ENCODE measurements at places on chromosomes 7 and 10. TPM values are rescaled to one million over a fixed set of nuclear protein-coding genes. Genes with fewer than 3 reads are reported as not detected.

- no peak for DNase-seq
Observed at GRCh38 chr10:125698481-125698998, 15.6 kb upstream of the TEX36 start.

DNA sequence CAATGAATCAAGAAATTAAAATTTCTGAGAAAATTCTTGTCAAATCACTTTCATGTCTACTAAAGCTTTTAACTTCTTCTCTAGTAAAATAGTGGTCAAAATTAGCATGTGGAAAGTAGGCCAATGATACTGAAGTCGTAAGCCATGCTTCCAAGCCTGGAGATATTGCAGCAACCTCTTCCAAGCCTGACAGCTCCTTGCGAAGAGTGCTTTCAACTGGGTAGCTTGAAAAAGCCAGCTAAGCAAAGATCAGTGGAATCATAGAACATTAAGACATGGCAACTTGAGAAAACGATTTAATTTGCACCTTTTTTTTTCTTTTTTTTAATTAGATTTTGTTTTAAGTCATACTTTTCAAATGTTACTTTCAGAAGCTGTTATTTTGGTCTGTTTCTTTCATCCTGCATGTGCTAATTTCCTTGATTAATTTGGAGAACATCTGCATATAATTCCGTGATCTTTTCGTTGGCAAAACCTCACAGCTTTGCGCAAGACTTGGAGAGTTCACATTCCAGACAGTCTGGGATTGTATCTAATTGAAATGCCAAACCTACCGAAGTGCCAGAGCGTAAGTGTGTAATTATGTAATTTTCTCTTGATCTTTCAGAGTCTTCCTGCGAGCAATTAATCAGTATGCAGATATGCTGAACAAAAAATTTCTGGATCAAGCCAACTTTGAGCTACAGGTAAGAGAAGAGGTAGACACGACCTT lies 142.2 kb upstream of the INSYN2A start:
- no peak for DNase-seq

- no peak for DNase-seq
Observed at GRCh38 chr7:29771081-29771816, 35.1 kb upstream of the WIPF3 start.

DNA sequence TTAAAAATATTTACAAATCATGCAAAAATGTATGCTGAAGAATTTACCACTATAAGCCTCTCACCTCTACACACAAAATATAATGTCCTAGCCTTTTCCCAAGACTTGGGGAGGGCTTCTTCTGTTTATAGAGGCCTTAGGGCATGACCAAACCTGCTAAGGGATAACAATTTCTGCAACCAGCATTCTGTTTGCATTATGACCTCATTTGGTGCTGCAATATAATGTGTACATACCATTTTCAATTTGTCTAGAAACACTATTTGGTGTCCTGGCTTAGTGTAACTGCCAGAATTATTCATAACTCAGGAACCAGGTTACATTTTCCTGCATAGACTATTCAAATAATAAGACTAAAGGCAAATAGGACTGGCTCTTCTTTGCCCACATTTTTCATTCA lies 446.6 kb upstream of the SORCS1 start:
- DNase-seq, result peak; percentile 83

DNA sequence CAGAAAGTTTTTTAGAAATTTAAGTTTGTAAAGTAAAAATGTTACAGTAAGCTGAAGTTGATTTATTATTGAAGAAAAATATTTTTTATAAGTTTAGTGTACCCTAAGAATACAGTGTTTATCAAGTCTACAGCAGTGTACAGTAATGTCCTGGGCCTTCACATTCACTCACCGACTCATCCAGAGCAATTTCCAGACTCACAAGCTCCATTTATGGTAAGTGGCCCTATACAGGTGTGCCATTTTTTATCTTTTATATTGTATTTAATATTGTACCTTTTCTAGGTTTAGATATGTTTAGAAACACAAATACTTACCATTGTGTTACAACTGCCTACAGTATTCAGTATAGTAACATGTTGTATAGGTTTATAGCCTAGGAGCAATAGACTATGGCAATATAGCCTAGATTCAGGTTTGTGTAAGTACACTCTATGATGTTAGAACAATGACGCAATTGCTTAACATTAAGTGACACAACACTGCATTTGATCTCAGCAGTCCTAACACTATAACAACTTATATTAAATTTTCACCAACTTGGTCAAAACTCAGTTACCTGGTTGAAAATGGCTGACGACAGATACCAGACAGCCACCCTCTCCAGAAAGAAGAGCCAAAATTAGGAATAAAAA lies 45.7 kb downstream of the HIBADH start:
- peak; percentile 30 for DNase-seq

ANKRD7 gene
- polyA plus RNA-seq, result 0.26 TPM

DNA sequence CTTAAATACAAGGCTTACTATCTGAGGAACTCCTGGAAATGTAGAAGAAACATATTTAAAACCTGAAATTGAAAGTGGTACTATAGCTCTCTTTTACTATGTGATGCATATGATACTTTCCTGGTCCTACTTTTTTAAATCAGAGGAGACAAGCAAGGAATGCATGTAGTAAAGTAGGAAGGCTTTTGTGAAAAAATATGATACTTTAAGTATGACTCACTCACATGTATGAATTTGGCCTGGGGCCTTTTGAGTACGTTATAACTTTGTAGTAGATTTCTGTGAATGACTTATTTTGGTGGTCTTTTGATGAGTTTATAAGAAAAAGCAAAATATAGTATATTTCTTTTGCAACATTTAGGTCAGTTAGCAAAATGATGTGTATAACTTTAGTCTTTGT lies 53.8 kb downstream of the TAX1BP1 start:
- peak; percentile 24 for DNase-seq

DNA sequence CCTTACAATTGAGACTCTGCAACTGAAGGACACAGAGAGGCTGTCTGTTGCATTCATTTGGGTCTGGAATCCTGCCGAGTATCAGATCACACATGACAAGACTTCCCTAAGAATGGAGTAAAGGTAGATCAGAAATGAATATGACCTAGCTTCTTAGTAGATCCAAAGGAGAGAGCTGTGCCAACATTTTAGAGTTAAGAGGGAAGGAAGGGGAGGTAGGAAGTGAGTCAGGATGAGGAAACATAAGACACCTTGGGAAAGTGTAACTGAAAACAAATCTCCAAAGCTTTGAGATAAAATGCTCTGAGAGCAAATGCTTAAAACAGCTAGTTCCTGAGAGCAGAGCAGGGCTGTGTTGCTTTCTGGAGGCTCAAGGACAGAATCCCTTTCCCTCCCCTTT lies 6.1 kb upstream of the SLC25A13 start:
- DNase-seq, result peak; percentile 58

HOXA1 gene
- polyA plus RNA-seq, result 6.0 TPM

DNA sequence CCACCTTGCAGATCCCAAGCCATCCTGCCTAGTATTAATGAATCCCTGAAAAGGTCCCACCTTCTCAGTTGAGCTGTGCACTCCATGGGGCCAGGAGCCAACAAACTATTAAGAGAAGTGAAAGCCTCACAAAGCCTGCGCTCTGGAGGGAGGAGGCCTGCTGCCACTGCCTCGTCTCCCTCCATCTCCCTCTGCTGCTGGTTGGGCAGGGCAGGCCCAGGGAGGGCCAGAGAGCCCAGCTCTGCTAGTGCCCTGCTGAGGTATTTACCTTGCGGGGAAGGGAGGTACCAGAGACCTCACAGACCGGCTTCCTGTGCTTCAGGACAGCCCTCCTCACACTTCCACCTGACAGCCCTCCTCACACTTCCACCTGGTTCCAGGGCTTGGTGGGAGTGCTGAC lies 171.5 kb downstream of the SH3PXD2A start:
- DNase-seq, result no peak

DNA sequence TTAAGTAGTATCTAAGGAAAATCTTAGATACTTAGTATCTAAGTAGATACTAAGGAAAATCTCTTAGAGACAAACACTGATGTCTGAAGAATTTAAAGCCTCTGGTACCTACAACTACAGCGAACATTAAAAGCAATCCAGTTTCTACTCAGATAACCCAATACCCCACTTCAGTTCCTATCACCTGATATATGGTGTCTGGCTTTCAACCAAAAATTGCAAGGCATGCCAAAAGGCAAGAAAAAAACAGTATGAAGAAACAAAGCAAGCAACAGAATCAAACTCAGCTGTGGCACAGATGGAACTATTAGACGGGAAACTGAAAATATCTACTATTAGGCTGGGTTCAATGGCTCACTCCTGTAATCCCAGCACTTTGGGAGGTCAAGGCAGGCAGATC lies 31.1 kb downstream of the ARHGAP12 start:
- DNase-seq, result no peak

OR2A1 gene
- not detected for polyA plus RNA-seq

CHAT gene
- polyA plus RNA-seq, result not detected

GRCh38 chr7:48144291-48144768 lies 26.9 kb upstream of the ABCA13 start:
- DNase-seq, result no peak

CNPY1 gene
- not detected for polyA plus RNA-seq

GRCh38 chr10:11891776-11892486 lies 68.8 kb downstream of the PROSER2 start:
- no peak for DNase-seq

GRCh38 chr10:57303566-57303965 lies 942.5 kb upstream of the ZWINT start:
- DNase-seq, result no peak

- DNase-seq, result no peak
Observed at GRCh38 chr10:11454160-11454559, 157.3 kb downstream of the USP6NL start.

GRCh38 chr10:110725801-110726630 lies 81.9 kb downstream of the RBM20 start:
- DNase-seq, result peak; percentile 35

DNA sequence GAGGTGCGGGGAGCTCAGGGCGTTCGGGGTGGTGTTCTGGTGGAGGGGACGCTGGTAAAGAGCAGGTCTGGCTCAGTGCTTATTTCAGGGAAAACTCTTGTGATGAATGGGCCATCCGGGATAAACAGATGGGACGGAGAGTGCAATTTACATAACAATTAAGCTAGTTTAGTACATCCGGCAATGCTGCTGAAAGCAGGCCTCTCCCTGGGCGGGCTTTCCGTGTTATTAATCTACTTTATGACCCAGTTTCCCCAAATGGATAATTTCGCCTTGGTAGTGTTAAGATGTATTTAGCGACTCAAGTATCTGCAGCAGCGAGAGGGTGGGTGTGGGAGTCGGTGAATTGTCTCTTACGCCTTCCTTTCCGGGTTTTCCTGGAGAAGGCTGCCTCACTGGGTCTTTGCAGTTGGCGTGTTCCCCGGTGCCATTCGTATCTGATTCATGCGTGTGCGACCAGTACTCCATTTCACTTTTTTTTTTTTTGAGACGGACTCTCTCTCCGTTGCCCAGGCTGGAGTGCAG lies 25.2 kb downstream of the FOXK1 start:
- no peak for DNase-seq

- DNase-seq, result no peak
Observed at GRCh38 chr10:27861781-27862180, 116.2 kb upstream of the MKX start.

SFR1 gene
- polyA plus RNA-seq, result 7.9 TPM

- no peak for DNase-seq
Observed at GRCh38 chr7:43634384-43634783, 51.5 kb downstream of the STK17A start.

DNA sequence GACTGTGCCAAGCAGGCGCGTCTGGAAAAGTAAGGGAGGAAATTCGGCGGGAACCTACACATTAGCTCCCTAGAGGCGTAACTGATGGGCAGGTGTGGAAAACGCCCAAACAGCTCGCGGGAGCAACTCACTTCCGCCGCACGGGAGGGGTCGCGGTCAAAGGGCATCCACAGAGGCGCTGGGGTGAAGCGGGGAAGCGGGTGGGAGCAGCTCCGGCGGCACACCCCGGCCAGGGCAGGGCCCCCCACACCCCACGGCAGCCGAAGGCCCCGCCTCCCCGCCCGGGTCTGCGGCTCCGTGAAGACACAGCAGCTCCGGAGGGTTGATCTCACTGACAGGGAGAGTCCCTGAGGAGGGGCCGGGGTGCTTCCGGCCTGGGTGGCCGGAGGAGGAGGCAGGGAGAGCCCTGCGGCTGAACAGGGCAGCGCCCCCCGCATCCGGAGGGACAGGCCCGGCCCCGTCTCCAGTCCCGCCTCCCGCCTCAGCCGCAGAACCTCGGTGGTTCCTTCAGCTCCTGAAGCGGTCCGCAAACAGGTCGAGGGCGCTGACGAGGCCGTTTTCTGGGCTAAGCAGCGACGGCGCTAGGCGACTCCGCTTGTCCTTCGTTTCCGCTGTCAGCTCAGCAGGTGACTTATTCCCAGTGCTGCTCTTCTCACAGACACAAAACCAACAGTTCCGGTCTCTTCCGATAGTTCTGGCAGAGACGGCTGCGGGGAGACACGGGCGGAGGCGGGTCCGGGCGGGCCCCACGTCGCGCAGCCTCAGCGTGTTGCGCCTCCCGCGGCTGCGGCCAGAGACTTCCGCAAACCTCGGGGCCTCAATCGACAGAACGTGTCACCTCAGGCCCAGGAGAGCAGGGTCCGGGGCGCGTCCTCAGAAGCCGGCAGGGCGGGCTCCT lies 276.1 kb downstream of the DNAJB6 start:
- no peak for DNase-seq

CCL26 gene
- not detected for polyA plus RNA-seq

Measured in mammary epithelial cell (primary cell).